RWPE1 (cell line): ENCODE measurements at places on chromosomes 1 and 21.

GRCh38 chr1:152328801-152329391, 3.9 kb upstream of the FLG start:
- no peak for DNase-seq

DNA sequence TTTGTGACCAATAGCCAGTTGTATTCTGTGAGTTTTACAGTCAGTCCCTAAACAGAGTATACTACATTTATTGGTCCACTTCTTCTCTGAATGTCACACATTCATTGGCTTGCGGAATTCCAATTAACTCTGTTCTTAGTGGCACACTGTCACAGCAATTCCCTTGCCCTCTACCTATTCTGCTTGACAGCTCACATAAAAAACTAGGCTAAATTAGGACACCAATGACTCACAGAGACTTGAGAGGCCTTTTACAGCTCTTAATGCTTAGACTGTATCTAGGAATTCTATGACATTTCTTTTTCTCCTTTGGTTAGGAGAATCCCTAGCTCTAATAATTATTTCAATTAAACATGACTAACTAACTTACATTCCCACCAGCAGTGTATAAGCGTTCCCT, 104.1 kb downstream of the NEGR1 start:
- no peak for DNase-seq

GRCh38 chr1:180234369-180235076, 4.5 kb downstream of the LHX4 start:
- no peak for DNase-seq

DNA sequence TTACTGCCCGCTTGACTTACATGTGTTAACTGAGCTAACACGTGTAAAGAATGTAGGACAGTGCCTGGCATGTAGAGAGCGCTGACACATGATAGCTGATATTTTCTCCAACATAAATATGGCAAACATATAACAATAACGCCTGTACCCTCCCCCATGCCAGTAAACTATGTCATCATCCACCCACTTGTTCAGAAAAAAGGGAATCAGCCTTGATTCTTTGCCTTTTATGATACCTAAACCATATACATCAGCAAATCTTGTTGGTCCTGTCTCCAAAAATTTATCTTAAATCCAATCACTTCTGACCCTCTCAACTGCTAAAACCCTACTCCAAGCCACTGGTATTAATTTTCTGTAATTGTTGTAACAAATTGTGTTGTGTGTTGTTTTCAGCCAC, 1.1 kb upstream of the ZNF692 start:
- DNase-seq: no peak

DNA sequence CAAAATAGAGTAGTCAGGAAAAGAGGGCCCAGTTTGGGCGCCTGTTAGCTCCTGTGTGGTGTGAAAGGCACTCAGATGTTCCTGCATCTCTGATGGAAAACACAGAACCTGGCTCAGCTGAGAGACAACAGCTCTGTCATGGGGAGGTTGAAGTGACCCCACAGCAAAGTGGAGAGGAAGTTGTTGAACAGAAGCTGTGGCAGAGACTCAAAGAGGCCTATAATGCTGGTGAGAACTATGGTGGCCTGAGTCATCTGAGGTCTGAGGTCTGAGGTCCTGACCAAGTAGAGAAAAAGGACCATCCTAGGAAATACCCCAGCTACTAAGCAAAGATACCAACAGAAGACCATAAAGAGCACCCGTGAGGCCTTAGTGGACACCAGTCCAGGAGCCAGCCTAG, 45.6 kb upstream of the JAK1 start:
- no peak for DNase-seq

DNA sequence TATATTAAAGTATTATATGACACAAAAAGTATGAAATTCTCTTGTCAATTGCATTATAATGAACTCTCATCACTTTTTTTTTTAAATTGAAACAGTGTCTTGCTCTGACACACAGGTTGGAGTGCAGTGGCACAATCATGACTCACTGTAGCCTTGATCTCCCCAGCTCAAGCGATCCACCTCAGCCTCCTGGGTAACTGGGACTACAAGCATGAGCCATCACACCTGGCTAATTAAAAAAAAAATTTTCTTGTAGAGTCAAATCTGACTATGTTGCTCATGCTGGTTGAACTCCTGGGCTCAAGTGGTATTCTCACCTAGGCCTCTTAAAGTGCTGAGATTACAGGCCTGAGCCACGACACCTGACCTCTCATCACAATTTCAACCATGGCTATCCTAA, 259.3 kb downstream of the S1PR1 start:
- no peak for DNase-seq
